ENCODE measurements at places on chromosomes 16 and 17. TPM values are rescaled to one million over a fixed set of nuclear protein-coding genes. Genes with fewer than 3 reads are reported as not detected.

The AURKB gene
- total RNA-seq, result 167 TPM

The CCL17 gene
- 7.4 TPM for total RNA-seq

The UTS2R gene
- 0.46 TPM for total RNA-seq

The FBXW10 gene
- total RNA-seq, result 0.07 TPM

The COG7 gene
- total RNA-seq, result 24.3 TPM

The ARL2BP gene
- total RNA-seq, result 27.9 TPM

The SPNS3 gene
- total RNA-seq, result 44.9 TPM

DNA sequence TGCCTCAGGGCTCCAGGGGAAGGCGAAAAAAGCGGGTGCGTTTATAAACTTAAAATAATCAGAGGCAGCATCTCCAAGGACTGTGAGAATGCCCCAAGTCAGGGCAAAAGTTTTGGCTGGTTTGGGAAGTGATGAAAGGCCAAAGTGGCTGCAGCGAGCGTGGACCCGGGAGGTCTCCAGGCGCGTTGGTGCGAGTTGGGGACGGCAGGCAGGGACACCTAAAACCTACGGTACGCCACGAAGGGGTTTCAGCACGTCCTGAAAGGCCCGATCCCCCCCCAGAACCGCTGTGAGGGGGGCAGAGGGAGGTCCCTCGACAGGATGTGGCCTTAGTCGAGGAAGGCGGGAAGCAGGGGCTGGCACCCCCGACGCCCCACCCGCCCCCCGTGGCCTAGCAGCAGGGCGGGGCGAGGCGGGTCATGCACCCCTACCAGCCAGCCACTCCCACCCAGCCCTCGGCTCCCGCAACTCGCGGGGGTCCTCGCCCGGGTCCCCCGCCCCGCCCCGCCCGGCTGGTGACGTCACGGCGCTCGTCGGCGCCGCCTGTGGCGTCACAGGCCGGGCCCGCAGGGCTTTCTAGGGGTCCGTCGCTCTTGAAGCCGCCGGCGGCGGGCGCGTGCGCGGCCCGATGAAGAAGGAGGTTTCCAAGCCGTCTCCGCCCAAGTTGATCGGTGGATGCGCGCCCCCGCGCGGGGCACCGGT is at the start of gene MYCBPAP:
Gene MYCBPAP, plus strand, starts transcription at position 569 of the 702 bp plus-strand sequence. CDS start 236 bp downstream, outside the sequence.
- DNase-seq, result peak; percentile 87

DNA sequence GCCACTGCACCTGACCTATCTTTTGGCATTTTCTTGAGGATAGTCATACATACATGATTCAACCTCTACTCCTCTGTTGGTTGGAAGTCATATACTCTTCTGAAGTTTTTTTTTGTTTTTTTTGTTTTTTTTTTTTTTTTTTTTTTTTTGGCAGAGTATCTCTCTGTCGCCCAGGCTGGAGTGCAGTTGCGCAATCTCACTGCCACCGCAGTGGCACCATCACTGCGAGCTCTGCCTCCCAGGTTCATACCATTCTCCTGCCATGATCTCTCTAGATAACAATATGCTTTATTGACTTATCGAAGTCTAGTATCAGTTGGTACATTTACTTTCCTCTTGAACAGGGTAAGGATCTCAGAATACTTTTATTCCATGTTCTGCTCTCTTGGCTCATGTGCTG is 224.2 kb upstream of the WSCD1 start:
- no peak for DNase-seq

GRCh38 chr16:1363501-1364041 is 11.8 kb downstream of the GNPTG start:
- peak; percentile 81 for DNase-seq

DNA sequence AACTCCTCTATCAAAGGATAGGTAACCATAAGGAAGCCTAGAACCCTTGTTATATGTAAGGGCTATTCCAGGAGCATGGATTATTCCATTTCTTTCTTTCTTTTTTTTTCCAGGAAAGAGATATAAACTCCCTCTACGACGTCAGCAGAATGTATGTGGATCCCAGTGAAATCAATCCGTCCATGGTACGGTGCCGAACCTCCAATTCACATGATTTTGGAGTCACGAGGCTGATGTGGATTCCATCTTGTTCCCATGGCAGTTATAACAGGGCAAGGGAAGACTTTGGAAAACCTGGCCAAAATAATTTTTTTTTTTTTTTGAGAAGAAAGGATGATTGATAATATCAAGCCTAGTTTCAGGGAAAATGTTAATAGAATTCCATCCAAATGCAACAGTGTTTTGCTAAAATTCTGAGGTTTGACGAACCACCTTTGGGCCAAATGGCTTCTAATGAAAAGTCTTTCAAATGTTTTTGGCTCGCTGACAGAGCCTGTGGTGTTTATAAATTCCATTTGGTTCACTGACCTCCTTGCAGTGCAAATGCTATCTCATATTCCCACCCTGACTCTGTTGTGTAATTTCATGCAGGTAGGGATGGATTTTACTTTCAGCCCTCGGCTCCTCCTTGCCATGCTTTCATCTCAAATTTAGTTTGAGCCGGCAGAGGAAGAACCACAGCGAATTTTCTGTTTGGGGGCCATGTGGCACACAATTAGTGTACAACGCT is 90.0 kb downstream of the SDR42E1 start:
- DNase-seq, result no peak

GRCh38 chr16:67166110-67166547 is 1.6 kb downstream of the HSF4 start:
- DNase-seq, result no peak

GRCh38 chr16:83136924-83137323 is 510.2 kb downstream of the CDH13 start:
- DNase-seq, result no peak

DNA sequence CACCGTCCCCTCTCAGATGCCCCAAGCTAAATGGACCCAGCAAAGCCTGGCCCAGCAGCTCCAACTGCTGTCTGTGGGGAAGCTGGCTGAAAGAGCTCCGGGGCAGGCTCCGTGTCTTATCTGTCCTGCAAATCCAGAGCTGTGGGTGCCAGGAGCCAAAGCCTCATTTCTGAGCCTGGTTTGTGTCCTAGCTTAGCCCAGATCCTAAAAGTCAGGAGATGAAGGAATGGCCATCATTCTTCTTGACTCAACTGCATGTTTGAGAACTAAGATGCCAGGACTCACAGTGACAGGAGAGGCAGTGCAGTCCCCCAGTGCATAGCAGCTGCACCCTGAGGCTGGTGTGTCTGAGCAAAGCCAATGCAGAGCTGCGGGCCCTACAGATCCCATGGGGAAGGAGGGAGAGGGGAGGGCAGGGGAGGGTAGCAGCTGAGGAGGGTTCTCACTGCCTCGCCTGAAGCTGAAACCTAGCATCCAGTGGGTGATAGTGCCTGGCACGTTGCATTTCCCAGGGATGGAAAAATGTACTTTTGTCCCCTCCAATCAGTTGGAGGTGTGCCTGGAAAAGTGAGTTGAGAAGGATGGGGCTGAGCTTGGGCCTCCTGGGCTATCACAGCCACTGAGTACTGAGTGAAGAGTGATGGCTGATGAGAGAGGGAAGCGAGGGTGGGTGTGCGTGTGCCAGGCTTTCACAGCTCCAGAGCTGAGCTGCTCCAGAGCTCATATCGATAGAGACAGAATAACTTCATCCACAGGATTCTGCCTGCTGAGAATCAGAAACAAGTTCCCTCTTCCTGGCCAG is 24.5 kb upstream of the CD300E start:
- DNase-seq, result no peak

- DNase-seq, result no peak
Observed at GRCh38 chr17:61498042-61498994, 46.1 kb downstream of the TBX4 start.

- peak; percentile 45 for DNase-seq
Observed at GRCh38 chr16:88534638-88535190, 35.5 kb upstream of the ZC3H18 start.
